Spleen (tissue), 13 donors: ENCODE measurements at places on chromosomes 4 and X. TPM values are rescaled to one million over a fixed set of nuclear protein-coding genes. Genes with fewer than 3 reads are reported as not detected.

- no peak overlapping the region for H3K4me3 ChIP-seq
- no peak for DNase-seq
- H3K36me3 ChIP-seq = no peaks in the 10 kb centered on the region
Observed at GRCh38 chrX:86806786-86807185, 658.5 kb downstream of the DACH2 start.

- H3K27me3 ChIP-seq = no peaks in the 10 kb centered on the region
- H3K4me1 ChIP-seq = peaks cover 20% of the 10 kb centered on the region
- DNase-seq = no peak
- H3K27ac ChIP-seq = no peak overlapping the region
Observed at GRCh38 chr4:123622572-123622971, 226.0 kb downstream of the SPRY1 start.

DNA sequence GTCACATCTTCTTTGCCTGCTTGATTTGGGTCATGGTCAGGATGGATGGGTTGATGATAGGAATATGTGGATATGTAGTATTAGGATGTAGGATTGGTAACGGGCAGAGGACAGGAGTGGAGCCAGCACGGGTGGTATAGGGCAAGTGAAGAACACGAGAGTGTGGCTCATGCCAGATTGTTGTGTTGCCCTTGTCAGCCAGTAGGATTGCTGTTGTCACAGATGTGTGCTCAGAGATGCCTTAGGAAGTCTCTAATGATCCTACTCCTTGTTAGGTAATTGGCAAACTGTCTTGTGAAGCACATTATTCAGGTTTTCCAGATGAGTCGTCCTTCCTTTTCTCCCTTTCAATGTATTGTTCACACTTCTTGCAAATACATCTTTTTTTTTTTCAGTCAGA is 5.5 kb downstream of the ATP10D start:
- no peak for DNase-seq
- H3K36me3 ChIP-seq = no peaks in the 10 kb centered on the region
- no peaks in the 10 kb centered on the region for H3K27me3 ChIP-seq
- no peak overlapping the region for H3K27ac ChIP-seq

- H3K27ac ChIP-seq = no peak overlapping the region
- DNase-seq = no peak
- H3K36me3 ChIP-seq = no peaks in the 10 kb centered on the region
- no peaks in the 10 kb centered on the region for H3K4me1 ChIP-seq
- H3K27me3 ChIP-seq = no peaks in the 10 kb centered on the region
Observed at GRCh38 chr4:73448448-73449203, 12.6 kb downstream of the AFP start.

MAGEA11 gene
- total RNA-seq = not detected

- H3K4me1 ChIP-seq = peaks cover 17% of the 10 kb centered on the region
- no peaks in the 10 kb centered on the region for H3K36me3 ChIP-seq
- H3K4me3 ChIP-seq = no peak overlapping the region
- H3K27me3 ChIP-seq = peaks cover 39% of the 10 kb centered on the region
- H3K27ac ChIP-seq = no peak overlapping the region
Observed at GRCh38 chr4:180054291-180054690, 2188.9 kb upstream of the TENM3 start.

DNA sequence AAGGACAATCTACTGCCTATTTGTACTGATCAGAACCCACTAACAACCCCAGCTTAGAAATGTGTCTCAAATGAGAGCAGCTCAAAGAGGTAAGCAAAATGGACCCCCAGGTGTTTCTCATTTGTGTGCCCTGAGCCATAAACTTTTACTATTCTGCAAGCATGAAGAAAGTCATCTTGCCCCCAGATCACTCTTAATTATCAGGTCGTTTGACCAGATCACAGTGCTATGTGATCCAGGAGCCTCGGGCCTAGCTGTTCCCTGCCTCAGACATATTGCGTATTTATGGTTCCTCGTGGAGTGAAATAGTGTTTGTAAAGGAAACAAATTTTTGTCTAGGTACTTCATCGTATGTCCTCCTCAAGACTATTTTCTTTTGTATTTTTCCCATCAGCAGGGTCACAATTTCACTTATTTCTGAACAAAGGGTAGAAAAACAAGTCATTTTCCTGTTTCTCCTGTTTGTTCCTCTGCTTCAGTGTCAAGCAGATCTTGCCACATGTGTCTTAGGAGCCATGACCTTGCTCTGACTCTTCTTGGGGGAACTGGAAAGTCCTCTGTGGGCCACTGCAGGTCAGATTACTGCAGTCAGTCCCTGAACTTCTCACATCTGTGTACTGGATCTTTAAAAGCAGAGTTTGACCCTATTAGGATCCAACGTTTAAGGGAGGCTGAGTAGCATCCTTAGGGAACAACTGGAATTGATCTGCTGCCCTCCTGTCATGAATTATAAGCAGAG is 194.9 kb downstream of the PALLD start:
- no peak overlapping the region for H3K27ac ChIP-seq
- no peak for DNase-seq
- H3K36me3 ChIP-seq = no peaks in the 10 kb centered on the region
